M059J (cell line): ENCODE measurements at places on chromosomes 2 and 18. TPM values are rescaled to one million over a fixed set of nuclear protein-coding genes. Genes with fewer than 3 reads are reported as not detected.

Gene CCDC148
- 0.79 TPM in 1 of 2 replicates, not detected in the other for total RNA-seq

Gene ANKRD36C
- 7.1 TPM in 2 replicates for total RNA-seq

GRCh38 chr2:160283675-160284074 lies 83.6 kb upstream of the ITGB6 start:
- DNase-seq = no peak

GRCh38 chr2:103529798-103530502 lies 768.1 kb downstream of the TMEM182 start:
- no peak for DNase-seq

DNA sequence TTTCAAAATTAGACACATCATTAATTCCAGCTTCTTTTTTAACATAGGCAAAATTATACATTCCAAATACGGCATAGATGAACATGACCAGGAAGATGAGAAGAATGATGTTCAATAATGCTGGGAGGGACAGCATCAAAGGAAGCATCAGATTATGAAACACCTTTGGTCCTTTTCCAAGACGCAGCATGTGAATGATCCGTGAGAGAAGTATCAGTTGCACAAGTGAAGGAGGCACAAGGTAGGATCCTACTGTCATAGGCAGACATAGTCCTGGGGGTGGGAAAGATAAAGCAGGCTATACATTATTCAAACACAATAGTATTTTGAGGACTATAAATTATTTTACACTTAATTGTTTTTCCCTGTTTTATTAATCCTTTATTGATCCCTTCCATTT lies 30.6 kb upstream of the SCN9A start:
- DNase-seq = no peak

Gene PLGLB1
- 0.49 TPM in 1 of 2 replicates, not detected in the other for total RNA-seq

- DNase-seq = no peak
These were observed 334.7 kb upstream of the CELF4 start for GRCh38 chr18:37900326-37900725.

Gene STEAP3
- 9.8 and 13.9 TPM in 2 replicates for total RNA-seq

Gene CYP27C1
- 0.96 and 1.7 TPM in 2 replicates for total RNA-seq

Gene XDH
- total RNA-seq = 0.89 TPM in 1 of 2 replicates, not detected in the other
